ENCODE measurements at places on chromosomes 5 and 9.

DNA sequence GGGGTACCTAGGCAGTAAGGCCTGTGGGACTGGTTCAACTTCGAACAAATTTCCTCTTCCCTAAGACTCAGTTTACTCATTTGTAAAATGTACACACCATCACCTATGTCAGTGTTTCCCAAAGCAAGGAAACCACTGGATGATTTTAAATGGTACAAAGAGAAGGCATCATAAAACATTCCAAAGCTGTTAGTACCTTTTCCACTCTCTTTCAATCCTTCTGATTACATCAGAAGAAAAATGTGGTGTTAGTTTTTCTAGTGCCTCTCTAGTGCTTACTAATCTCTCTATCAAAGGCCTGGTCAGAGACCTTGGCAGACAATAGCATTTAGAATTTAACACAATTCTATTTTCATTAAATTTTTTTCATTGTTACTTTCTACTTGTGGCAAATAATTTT lies 18.1 kb downstream of the NR6A1 start:
- DNase-seq: no peak

DNA sequence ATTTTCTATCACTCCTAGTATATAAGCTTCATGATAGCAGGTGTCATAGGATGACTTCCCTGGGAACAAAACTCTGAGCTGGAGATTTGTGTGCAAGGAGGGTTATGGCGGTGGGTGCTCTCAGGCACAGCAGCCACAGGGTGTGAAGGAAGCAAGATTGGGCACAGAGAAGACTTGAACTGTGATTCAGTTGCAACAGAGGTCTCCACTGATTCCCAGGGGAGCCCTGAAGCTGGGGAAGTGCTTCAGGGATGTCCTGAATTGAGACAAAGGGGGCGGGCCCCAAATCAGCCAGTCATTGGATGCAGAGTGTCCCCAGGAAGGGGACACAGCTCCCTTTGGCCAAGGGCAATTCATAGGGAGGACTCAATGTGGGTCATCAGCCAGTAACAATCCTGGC lies 44.4 kb upstream of the ANKRD55 start:
- no peak for DNase-seq

DNA sequence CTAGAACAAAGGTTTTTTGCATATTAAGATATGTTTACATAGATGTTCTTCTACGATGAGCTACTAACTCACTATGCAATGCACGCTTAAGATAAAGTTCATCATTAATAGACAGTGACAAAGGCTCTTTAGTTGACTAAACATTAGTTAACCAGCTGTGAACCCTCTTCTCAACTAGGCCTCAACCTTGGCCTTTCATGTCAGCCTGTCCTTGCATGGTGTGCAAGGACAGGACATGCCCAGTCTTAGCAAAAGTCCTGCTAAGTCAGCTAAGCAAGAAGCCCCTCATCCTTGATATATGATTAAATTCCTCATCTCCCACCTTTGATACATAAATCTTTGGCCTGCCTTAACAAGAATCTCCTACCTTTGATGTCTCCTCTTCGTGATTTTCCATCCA lies 50.9 kb downstream of the PLPP1 start:
- no peak for DNase-seq

DNA sequence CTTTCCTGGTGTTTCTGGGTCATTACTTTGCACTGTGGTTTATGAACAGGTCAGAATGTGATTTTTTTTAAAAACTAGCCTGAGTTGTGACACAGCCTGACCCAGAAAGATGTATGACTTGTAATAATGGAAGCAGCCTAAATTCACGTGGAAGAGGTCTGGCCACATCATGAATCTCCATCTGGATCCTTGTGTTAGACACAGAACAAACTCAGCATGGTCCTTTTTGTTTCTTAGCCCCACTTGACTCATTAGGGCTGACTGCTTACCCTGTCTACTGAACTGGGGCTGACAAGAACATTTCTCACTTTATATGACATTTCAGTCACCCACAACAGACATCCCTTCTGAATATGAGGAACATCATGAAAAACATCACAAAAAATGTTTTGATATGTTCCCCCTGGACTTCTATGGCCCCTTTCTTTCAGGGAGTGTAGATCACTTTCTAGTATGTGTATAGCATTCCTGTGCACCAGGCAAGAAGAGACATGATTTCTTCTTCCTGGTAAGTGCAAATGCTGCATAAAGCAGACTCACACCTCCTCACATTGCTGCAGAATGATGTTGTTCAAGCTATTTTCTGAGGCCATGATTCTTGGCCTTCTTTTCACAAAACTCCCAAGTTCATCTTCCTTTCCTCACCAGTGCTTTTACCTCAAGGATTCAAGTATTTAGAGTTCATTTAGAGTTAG lies 52.3 kb downstream of the ZNF622 start:
- no peak for DNase-seq

- DNase-seq: no peak
These were observed 168.6 kb downstream of the PRELID2 start for GRCh38 chr5:145666591-145666990.

DNA sequence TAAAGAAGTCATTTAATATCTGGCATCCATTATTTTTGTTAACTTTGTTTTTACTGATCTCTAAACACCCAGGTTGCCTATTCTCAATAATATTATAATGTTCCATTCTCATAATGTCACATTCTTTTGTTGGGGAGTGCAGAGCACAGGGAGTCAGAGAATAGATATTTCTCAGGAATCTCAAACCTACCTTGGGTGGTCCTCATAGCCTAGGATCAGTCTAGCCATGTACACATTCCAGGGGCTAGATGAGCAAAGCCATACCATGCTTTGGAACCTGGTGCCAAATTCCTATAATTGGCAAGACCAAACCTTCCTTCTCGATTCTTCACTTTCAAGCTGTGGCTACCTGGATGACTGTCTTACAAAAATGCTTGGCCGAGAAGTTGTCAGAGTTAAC lies 1124.7 kb upstream of the WWC1 start:
- DNase-seq: no peak

DNA sequence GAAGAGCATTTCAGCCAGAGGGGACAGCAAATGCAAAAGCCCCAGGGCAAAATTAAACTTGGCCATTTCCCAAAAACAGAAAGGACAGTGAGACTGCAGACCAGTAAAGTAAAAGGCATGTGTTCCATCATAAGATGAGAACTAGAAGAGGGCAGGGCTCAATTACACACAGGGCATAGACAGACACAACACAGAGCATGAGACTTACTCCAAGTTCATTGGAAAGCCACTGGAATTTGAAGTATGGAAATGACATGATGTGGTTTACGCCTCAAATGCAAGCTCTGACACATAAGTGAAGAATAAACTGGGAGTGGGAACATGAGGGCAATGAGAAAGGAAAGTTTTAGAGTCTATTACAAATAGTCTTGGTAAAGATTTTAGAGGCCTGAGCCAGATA lies 446.6 kb upstream of the GRIA1 start:
- no peak for DNase-seq

DNA sequence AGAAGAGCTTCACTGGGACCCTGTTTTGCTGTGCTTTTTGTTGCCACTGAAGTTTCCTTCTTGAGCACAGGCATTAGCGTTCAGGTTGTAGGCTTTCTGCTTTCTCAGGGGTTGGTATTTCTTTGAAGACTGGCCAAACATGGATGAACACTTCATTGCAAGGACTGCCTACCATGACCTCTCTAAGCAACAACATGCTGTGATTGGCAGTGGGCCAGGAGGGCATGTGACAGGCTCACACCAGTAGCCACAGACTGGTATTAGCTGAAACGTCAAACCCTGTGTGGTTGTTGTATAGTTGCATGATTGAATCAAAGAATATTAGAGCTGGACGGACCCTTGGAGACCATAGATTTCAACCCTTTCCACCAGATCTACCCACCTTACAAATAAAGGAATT lies 20.0 kb upstream of the MLANA start:
- DNase-seq: no peak

DNA sequence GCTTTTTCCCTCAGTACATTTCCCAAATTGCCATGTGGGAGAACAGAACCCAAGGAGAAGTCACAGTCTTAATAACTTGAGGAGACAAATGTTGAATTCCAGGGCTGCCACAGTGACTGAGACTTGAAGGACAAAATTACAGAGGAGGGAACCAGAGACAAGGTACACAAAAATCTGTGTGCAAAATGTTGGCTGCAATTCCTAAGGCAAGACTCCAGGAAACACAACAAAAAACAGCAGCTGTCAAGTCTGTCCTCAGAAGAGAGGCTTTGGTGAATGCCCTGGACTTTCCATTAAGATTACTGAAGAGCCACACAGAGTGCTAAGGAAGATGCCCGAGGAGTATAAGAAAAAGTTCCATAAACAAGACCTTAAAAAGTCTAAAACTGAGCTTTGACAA lies 21.1 kb downstream of the AP3B1 start:
- no peak for DNase-seq

DNA sequence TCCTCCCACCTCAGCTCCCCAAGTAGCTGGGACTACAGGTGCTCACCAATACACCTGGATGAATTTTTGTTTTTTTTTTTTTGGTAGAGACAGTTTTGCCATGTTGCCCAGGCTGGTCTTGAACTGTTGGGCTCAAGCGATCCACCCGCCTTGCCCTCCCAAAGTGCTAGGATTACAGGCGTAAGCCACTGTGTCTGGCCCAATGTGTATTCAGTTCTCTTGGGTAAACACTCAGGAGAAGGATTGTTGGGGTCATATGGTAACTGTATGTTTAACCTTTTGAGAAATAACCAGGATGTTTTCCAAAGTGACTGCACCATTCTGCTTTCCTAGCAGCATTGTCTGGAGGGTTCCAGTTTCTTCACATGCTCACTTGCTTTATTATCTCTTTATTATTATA lies 67.4 kb downstream of the TNPO1 start:
- no peak for DNase-seq

- DNase-seq: no peak
These were observed 4.7 kb upstream of the C9orf57 start for GRCh38 chr9:72065076-72065475.

All from C1 segment of cervical spinal cord (tissue), 14 donors.